ENCODE measurements at places on chromosomes 2 and 18.
A peak's percentile ranks its signal among the peaks of the same experiment; 100 is the strongest.

GRCh38 chr18:13262839-13263691 is 44.5 kb downstream of the LDLRAD4 start:
- DNase-seq: no peak

DNA sequence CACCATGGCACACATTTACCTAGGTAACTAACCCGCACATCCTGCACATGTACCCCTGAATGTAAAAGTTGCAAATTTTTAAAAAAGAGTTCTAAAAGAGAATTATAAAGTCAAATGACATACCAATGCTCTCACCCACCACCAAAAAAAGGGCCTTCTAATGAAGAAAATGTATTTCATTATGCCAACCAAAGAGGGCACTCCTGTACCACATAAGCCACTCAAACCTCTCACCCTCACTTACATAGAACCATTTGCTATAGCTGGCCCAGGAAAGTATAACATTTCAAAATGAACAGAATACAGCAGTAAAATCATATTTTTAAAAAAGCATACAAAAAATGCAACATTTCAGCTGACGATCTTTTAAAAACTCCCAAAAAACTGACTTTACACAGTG is 241.5 kb upstream of the PKDCC start:
- DNase-seq: no peak

DNA sequence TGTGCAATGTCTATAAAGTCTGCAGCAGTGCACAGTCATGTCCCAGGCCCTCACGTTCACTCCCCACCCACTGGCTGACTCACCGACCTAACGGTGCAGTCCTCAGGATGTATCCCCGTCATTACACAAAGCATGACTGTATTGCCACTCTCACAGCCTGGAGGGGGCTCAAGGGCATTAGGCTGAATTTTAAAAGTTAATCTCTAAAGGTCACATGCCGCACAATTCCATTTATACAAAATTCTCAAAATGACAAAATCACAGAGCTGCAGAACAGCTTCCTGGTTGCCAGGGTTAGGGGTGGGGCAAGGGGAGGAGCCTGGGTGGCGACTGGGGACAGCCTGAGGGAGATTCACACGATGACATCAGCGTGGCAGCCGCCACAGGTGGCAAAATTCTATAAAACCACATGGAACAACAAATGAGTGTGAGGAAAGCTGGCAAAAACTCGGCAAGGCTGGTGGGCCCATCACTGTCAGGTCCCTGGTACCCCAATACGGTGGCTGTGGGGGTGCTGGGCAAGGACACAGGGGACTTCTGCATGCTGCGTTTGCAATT is 97.6 kb downstream of the NDUFA10 start:
- peak; percentile 89 for DNase-seq

GRCh38 chr2:237700512-237701032 is 73.2 kb downstream of the LRRFIP1 start:
- DNase-seq: peak; percentile 82

GRCh38 chr2:176650104-176650837 is 381.0 kb downstream of the MTX2 start:
- no peak for DNase-seq

DNA sequence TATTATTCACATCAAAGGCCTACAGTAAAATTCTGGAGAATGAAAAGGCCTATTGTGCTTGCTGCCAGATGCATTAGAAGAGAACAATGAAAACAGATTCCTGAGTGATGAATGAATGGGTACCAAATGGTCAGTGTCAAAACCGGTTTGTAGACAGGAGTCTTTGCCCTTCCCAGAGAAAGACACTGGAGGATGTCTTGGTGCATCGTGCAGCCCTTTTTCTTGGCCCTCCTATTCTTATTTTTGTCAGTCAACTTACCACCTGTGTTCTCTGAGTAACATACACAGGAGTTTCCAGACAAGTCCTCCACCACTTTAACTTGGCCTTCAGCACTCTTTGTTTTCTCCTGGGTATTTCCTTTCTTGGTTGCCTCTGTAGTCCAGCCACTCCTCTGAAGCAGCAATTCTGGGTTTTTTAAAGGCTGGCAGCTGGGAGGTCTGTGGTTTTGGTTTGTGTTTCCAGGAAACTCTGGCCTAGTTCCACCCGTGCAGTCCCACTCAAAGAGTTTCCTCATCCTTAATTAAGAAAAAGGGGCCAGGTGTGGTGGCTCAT is 29.4 kb downstream of the PSTPIP2 start:
- DNase-seq: no peak

DNA sequence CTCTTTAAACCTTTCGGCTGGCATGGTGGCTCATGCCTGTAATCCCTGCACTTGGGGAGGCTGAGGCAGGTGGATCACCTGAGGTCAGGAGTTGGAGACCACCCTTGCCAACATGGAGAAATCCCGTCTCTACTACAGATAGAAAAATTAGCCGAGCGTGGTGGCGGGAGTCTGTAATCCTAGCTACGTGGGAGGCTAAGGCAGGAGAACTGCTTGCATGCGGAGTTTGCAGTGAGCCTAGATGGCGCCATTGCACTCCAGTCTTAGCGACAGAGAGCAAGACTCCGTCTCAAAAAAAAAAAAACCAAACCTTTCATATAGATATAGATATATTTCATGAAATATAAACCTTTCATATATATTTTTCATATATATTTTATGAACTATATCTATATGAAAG is 864.7 kb downstream of the TRIB2 start:
- DNase-seq: no peak

GRCh38 chr2:38737925-38738324 is 13.2 kb downstream of the SRSF7 start:
- no peak for DNase-seq

GRCh38 chr2:5674026-5674340 is 18.2 kb upstream of the SOX11 start:
- DNase-seq: no peak

DNA sequence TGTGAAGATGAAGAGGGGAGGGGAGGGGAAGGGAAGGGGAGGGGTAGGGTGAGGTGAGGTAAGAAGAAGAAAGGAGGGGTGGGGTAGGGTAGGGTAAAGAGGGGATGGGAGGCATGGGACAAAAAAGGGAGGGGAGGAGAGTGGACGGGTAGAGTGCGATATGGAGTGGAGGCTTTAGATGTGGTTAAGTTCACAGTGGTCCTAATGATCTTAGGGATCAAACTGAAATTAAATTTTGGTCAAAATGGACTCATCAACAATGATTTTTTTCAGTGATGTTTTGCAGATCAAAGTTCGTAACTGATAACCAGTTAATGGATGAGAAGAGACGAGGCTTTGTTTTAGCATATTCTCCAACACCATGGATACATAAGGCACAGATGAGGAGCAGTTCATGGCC is 513.9 kb upstream of the ACVR2A start:
- no peak for DNase-seq

- peak; percentile 58 for DNase-seq
Measured at GRCh38 chr2:226791056-226791486, 8.5 kb downstream of the IRS1 start.

- no peak for DNase-seq
Measured at GRCh38 chr2:157185476-157186227, 71.9 kb upstream of the GALNT5 start.

DNA sequence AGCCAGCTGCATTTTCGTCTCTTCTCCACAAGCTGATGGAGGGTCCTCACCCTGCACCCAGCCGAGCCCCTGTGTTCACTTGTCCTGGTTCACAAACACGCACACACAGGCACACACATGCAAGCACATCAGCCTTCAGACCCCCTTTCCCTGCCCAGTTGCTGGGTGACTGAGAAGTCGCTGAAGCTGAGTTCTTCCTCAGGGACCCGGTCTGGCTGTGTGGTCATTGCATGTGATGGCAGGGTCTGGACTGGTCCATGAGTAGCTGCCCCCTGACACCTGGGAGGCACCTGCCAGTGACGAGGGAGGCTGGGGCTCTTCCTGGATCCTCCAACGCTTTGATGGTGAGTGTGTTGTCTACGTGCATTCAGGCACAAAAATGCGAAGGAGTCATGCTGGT is 546.1 kb upstream of the SALL3 start:
- DNase-seq: no peak

DNA sequence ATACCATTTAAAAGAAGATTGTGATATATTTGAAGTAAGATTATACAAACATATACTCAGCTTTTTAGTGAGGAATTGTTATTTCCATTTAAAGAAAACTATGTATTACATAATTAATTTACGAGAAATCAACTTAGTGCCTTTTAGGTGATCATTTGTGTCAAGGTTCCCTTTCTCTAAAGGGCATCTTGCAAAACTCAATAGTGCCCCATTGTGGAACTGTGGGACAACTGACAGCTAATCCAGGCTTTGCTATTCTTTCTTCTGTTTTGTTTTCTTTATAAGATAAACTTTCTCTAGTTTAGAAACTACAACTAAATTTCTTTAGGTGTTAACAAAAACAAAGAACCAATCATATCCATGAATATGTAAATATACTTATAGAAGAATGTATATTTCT is 24.3 kb upstream of the VIT start:
- peak; percentile 57 for DNase-seq

DNA sequence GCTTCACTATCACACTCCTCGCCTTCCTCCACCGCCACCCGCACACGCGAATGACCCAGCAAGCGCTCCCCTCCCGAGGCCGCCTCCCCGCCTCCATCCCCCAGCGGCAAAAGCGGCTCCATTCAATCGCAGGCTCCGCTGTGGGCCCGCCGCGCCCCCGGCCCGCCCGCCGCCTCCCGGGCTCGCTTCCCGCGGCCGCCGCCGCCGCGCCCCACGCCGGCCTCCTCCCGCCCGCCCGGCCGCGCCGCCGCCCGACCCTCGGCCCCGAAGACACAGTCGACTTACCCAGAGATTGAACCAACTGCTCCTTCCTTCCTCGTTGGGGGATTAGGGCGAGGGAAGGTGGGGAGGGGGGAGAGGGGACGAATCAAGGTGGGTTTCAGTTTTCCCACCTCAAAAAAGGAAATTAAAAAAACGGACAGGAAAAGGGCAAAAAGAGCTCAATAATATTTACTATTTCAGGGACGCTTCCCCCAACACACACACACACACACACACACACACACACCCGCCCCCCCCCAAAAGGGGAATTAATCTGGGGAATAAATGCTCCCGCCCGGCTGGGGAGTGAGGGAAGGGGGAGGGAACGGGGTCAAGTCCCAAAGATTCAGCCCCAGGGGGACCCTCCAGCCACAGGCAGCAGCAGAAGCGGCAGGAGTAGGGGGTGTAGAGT is 743 bp downstream of the XPO1 start:
- DNase-seq: no peak

GRCh38 chr18:54983041-54983686 is 23.9 kb upstream of the CCDC68 start:
- peak; percentile 68 for DNase-seq

DNA sequence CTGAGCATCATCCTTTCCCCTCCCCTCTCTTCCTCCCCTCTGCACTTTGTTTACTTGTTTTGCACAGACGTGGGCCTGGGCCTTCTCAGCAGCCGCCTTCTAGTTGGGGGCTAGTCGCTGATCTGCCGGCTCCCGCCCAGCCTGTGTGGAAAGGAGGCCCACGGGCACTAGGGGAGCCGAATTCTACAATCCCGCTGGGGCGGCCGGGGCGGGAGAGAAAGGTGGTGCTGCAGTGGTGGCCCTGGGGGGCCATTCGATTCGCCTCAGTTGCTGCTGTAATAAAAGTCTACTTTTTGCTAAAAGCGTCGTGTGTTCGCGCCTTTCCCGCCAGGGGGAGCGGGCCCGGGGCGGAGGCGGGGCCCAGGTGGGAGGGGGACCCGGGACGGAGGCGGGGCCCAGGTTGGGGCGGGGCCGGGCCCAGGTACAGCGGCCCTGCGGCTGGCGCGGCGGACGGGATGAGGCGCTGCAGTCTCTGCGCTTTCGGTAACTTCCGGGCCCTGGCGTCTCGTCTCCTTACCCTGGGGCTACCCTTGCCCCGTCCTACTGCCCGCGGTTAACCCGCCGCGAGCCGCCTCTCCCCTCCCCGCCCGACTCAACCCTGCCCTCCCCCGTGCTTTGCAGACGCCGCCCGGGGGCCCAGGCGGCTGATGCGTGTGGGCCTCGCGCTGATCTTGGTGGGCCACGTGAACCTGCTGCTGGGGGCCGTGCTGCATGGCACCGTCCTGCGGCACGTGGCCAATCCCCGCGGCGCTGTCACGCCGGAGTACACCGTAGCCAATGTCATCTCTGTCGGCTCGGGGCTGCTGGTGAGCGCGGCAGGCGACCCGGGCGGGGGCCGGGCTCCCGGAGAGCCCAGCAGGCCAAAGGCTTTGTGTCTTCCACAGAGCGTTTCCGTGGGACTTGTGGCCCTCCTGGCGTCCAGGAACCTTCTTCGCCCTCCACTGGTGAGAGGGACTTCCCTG is at the start of gene KRTCAP3:
TSS of gene KRTCAP3 (plus strand) at position 424 of the 962 bp plus-strand sequence. CDS start at position 456, 32 bp downstream.
- no peak for DNase-seq

Measured in EL (cell line).